NCI-H1105 treated with DMSO at 0.1 percent for 48 hours (cell line): ENCODE measurements at places on chromosomes 7 and 10.

DNA sequence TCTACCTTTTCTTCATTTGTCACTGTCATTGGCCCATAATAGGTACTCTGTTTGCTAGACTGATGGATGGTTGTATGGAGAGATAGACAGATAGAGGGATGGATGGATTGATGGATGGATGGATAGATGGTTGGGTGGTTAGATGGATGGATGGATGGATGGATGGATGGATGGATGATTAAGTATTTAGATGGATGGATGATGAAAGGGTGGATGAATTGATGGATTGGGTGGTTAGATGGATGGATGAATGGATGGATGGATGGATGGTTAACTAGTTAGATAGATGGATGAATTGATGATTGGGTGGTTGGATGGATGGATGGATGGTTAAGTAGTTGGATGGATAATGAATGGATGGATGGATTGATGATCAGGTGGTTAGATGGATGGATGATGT, 334.7 kb upstream of the AUTS2 start:
- DNase-seq, result no peak

DNA sequence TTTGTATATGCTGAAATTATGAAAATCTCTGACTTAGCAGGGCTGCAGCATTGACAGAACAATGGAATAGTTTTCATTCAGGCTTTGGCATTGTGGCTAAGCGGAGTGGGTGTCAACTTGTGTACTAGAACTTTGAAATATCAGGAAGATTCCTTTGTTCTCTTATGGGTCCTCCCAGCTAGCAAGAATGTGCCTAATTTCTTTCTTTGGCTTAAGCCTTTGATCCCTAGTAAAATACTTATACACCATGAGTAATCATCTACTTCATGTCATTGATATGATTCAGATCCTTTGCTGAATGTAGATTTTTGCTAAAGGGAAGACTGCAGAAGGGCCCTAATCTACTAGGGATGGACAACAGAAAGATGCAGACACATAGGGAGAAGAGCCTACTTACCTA, 6.2 kb downstream of the AVL9 start:
- no peak for DNase-seq

GRCh38 chr10:101028446-101029337, 2.2 kb downstream of the PDZD7 start:
- DNase-seq, result no peak

DNA sequence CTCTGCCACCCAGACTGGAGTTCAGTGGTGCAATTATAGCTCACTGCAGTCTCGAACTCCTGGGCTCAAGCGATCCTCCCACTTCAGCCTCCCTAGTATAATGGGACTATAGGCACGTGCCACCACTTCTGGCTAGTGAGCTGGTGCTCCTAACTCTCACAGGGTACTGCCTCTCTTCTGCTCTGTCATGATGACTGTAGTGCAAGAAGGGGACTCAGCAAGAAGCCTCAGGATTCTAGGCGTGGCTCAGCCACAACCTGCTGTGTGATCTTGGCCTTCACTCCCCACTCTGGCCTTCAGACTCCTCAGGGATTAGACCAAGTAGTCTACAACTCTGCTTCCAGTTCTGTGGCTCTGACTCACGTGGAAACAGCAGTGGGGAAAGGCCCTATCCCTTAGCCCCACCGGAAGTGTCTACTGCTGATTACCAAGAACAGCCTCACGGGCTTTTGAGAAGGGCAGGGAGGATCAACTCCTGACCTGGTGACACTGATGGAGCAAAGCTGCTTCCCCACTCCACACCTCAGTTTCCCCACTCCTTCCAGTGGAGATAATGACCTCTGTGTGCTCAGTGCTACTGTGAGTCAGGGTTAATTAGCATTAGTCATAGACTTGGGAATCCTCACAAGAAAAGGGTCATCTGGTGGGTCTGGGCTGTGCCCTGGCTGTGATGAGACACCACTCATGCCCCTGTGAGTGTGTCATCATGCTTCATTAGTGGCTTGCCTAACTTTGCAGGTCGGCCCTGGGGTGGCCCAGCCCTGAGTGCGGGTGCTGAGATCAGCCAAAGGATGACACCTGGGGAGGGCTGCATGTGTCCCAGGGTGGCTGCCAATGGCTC, 41.1 kb downstream of the ZC3HC1 start:
- no peak for DNase-seq

GRCh38 chr7:128831178-128831993, 1.2 kb downstream of the FLNC start:
- DNase-seq, result no peak

- peak; percentile 59 for DNase-seq
Measured at GRCh38 chr7:7103343-7104313, 78.7 kb upstream of the C1GALT1 start.

DNA sequence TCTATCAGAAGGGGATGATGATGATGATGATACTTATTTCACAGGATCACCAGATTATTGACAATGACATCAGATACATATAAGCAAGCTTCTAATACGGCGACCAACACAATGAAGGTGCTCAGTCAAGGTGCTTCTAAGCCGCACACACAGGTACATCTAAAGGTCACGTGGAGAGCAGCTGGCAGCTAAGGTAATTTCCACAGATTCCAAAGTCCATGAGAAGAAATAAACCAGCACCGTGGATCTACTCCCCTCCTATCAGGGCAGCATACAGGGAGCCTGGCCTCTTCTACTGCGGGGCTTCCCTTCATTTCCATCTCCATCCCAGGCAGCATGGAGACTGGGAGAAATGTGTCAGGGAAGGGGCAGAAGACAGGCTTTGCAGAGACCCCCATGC, 37.5 kb downstream of the DENND11 start:
- DNase-seq, result no peak
